Lung microvascular endothelial cell (primary cell): ENCODE measurements at places on chromosomes 16 and 17. TPM values are rescaled to one million over a fixed set of nuclear protein-coding genes. Genes with fewer than 3 reads are reported as not detected.

Gene SLC16A13
- total RNA-seq = 1.3 and 2.4 TPM in 2 replicates

Gene SDR42E1
- total RNA-seq = 3.7 and 4.2 TPM in 2 replicates

Gene CDH15
- total RNA-seq = under 0.01 TPM in 2 replicates

Gene ZSCAN10
- total RNA-seq = under 0.01 TPM in 1 of 2 replicates, not detected in the other

Gene WWP2
- total RNA-seq = 15.1 and 16.6 TPM in 2 replicates

DNA sequence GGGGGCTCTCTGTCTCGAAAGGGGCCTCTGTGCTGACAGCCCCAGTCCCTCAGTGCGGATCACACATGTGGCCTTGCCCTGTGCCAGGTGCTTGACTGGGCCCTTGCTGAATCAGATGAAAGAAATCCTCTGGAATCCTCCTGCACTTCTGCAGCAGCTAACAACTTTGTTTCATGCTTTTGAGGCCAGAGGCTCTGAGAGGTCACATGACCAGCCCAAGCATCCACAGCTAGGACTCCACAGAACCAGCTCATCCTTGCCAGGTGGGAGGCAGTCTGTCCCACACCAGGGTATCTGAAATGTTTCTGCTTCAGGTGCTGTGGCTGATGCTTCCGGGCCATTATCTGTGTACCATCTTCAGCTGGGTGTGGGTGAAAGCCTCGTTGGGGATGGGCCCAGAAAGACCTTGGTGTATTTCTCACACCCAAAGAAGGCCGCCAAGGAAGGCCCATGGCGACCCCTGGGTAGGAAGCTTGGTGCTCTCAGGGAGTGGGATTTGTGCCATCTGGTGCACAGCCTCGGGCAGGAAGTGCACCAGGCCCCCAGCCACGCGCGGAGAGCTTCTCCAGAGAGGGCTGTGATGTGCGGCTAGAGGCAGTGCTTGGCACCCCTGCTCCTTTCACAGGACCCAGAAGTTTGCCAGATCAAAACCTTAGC, 143.8 kb downstream of the CLEC16A start:
- DNase-seq = no peak

DNA sequence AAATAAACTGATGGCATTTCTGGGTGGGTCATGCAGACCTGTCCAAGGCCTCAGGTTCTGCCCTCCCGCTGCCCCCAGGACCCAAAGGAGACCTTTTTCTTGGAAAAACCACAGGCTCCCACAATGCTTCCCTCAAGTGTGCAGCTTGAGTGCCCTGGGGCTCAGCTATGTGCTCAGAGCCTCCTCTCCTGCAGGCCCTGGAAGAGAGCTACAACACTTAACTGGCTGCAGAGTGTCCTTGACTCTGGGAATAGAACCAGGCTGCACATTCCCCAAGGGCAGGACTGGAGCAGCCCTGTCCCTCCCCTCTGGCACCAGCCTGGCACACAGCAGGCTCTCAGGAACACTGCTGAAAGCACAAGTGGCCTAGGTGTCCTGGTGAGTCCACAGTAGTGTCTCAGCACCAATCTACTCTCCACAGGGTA, 4.8 kb upstream of the SREBF1 start:
- no peak for DNase-seq

DNA sequence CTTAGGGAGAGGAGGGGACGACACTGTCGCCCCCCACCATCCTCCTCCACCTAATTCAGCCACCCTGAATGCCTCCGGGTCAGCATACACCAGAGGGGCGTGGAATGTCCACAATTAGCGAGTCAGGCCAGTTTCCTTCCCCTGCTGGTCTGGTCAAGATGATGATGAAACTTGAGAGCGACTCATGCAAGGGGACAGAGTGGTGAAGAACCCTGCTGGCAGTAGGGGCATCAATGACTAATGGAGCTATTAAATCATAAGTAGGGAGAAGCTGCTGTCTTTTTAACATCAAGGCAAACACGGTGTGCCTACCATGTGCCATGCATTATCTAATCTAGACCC, 7.2 kb downstream of the SPACA3 start:
- DNase-seq = no peak

DNA sequence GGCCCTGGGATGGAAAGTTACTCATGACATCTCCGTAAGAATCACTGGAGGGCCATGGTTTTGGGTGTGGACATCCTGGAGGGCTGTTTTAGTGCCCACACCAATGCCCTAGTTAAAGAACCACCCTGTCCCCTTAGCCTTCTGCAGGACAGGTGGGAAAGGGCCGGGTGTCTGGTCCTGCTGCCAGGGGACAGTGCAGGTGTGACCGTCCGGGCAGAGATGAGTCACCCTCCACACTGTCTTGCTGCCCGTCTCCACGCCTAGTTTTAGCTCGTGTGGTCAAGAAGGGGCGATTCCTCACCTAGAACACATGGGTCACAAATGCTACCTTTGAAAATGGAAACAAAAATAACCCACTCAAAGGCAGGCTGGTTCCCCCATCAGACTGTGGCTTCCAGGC, 17.0 kb downstream of the CEP295NL start:
- DNase-seq = no peak

DNA sequence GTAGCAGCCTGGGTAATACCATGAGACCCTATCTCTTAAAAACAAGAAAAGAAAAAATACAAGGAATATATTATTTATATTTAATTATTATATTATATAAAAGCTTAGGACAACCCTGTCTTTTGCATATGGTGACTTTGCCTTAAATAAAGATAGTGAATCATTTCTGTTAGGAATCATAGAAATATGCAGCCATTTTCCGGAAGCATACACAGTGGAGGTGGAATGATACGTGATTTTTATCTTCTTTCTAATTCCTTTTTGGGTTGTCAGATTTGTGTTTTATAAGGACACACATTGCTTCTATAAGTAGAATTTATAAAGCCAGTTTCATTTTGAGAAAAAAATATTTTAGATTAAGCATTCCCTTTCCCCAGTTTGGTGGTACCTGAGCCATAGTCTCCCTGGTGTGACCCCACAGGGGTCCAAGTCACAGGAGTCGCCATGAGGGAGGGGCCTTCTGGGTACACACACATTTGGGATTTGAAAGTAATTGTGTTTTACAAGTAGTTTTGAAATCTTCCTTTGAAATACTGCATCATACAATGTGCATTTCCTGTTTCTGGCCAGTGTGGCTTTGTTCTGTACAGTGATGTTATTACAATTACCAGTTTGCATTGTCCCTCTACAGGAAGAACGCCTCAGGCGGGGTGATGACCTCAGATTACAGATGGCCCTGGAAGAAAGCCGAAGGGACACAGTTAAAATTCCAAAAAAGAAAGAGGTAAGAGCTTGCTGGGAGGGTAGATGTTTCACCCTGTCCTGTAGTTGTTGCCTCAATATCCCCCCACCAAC, 50.9 kb downstream of the B9D1 start:
- peak; percentile 84 for DNase-seq

- peak; percentile 52 for DNase-seq
Measured at GRCh38 chr16:85372627-85373372, 240.3 kb upstream of the GSE1 start.

DNA sequence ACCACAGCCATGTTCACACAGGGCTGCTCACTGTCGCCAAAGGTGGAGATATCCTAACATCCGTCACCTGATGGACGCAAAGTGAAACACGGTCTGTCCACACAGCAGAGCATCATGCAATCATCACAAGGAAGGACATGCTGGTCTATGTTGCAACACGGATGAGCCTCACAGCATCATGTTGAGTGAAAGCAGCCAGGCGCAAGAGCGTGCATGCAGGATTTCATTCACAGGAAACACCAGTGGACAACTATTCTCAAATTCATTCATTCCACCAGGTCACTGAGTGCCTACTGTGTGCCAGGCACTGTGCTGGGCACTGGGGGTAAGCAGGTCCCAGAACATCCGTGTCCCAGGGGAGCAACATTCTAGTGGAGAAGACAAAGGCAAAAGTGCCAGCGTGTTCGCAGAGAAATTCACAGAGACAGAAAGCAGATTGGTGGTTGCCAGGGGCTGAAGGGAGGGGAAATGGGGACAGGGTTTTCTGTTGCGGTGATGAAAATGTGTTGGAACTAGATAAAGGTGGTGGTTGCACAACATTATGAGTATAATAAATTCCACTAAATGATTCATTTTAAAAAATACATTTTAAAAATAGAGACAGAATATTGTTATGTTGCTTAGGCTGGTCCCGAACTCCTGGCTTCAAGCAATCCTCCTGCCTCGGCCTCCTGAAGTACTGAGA, 22.7 kb upstream of the KCNJ12 start:
- no peak for DNase-seq

- DNase-seq = no peak
Measured at GRCh38 chr17:7413346-7413985, 5.8 kb downstream of the NLGN2 start.

GRCh38 chr16:28303132-28303531, 10.8 kb downstream of the SBK1 start:
- DNase-seq = no peak

GRCh38 chr16:80092681-80093080, 448.1 kb upstream of the DYNLRB2 start:
- DNase-seq = no peak

- DNase-seq = no peak
Measured at GRCh38 chr17:49454050-49454449, 39.4 kb upstream of the PHB1 start.

- no peak for DNase-seq
Measured at GRCh38 chr16:1108299-1109252, 12.5 kb upstream of the C1QTNF8 start.

DNA sequence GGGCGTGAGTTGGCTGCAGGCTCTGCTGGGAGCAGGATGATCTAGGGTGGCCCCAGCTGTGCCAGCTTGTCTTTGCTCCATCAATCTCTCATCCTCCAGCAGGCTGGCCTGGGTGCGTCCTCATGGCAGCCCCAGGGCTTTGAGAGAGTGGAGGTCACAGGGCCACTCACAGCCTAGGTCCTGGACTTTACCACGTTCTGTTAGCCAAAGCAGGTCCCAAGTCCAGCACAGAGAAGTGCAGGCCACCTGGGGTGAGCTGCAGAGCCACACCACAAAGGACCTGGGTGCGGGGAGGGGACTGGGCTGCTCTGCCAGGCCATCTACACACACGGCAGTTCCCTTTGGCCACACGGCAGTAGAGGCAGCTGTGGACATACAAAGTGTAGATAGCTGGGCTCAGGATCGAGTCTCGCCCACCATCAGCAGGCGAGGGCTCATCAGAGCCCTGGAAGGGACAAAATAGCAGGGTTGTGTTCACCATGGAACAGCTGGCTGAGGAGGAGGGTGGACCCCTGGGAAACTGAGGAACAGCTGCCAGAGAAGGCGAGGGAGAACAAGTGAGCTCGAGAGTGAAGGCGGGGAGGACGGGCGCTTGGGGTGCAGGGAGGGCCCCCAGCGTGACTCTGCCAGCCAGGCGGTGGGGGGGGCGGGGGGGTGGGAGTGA, 30.0 kb downstream of the SREBF1 start:
- DNase-seq = no peak

DNA sequence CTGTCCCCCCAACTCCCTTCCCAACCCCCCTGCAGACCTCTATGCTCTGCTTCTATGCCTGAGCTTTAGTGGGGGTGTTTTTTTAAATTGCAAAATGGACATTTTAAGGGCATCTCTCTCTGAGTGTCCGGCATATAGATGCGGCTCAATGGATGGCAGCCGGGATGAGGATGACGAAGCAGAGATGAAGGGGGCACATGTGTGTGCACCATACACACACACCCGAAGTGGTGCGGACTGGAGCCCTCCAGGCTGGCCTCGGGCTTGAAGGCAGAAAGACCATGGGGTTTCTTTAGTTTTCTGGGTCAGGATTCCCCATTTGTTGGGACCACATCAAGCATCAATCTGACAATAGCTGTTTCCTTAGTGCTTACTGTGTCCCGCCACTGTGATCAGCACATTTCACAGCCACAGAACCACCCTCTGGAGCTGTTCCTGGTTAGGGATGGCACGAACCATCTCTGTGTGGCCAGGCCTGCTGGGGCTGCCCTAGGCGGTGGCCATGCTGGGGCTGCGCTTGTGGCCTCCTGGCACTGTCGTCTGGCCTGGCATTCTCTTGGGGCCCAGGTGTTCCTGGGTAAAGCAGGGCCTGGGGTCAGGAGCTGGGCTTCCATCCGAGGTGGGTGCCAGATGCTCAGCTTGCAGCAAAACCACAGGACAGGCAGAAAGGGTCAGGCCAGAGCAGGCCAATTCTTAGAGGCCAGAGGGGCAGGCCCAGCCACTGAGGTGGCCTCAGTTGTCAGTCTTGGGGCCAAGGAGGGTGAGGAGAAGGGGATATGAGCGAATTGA, 49.9 kb downstream of the NT5M start:
- no peak for DNase-seq

DNA sequence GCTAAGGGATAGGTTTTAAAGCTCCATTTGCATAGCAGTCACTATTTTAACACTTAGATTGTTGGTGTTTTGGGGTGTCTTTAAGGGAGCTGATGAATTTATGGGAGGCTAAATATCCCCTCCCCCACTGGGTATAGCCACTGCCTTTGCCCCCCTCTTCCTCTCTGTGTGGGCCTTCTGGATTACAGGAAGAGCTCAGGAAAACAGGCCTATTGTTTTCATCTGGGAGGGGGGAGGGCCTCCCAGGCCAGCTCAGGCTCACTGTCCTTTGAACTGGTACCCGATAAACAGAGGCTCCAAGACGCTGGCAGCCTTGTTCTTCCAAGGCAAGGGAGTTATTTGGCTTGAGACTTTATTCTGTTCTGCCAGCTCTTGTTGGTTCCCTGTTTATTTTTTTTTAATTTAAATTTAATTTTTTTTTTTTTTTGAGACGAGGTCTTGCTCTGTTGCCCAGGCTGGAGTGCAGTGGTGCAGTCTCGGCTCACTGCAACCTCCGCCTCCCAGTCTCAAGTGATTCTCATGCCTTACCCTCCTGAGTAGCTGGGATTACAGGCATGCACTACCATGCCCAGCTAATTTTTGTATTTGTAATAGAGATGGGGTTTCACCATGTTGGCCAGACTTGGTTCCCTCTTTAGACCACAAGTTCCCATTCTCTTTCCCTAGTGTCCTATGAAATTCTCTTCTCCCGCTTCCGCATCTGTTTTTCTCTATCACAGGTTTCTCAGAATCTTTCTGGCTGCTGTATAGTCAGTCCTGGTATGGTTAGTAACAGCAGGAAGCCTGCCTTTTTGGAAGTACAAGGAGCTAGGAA, 25.1 kb downstream of the MINK1 start:
- DNase-seq = peak; percentile 83

DNA sequence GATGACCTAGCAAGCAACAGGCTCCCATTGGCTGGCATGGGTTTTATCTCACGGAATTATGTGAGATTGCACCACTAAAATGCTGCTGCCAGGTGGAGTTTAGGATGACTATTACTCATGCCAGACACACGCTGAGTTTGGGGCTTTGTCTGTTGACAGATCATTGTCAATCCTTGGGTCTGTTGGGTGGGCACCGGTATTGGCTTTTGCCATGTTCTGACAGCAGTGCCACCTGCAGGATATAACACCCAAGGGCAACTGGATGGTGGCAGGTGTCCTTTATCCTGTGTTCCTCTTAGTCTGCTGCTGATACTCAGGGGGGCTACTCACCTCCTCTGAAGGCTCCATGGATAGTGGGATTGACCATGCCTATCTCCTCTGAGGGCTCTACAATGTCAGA, 221.6 kb upstream of the DYNLRB2 start:
- DNase-seq = peak; percentile 9
